ENCODE measurements at places on chromosomes 16 and 17.

DNA sequence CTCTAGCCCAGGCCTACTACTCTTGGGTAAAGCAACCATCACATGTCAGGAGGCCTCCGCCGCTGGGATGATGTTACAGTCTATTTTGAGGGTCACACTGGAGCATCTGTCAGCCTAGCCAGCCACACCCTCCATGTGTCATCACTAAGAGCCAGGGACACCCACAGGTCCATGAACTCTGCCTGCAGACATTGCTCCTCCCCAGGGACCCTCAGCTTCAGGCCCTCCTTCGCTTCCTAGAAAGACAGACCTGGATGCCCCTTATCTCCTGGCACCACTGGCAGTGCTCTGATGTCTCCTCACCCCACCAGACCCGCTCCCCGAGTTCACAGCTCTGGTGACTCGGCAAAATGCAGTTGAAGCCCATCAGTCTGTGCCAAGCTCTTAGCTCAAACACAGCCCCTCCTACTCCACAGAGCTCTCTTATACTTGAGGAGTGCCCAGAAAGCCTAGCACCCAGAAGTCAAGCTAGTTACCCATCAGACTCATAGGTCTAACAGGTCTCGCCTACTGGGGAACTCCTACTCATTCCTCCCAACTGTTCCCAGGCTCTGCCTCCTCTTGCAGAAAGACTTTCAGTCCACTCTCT lies 5.9 kb downstream of the RANBP10 start:
- DNase-seq: no peak

DNA sequence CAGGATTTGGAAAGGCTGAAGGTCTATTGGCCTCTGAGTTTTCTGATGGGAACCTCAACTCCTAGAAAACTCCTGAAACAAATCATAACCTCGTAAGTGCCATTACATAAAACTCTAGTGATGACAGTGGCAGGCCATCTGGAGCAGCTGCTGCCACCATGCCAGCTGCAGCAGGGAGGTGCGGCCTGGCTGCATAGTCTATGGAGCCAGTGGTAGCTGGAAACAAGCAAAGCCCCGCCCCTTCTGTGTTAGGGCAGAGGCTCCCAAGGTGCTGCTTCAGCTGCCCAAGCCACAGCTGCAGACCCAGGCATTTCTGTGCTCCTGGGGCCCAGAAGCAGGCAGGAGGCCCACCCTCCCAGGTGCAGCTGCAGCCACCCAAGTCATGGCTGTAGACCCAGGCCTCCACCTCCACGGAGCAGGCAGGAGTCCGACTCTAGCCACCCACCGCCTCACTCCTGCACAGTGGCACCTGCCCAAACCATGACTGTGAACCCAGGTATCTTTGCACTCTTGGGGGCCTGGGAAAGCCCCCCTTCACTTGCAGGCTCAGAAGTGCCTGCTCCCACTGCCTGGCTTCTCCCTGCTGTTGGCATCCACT lies 254.1 kb upstream of the KCNJ16 start:
- DNase-seq: no peak

DNA sequence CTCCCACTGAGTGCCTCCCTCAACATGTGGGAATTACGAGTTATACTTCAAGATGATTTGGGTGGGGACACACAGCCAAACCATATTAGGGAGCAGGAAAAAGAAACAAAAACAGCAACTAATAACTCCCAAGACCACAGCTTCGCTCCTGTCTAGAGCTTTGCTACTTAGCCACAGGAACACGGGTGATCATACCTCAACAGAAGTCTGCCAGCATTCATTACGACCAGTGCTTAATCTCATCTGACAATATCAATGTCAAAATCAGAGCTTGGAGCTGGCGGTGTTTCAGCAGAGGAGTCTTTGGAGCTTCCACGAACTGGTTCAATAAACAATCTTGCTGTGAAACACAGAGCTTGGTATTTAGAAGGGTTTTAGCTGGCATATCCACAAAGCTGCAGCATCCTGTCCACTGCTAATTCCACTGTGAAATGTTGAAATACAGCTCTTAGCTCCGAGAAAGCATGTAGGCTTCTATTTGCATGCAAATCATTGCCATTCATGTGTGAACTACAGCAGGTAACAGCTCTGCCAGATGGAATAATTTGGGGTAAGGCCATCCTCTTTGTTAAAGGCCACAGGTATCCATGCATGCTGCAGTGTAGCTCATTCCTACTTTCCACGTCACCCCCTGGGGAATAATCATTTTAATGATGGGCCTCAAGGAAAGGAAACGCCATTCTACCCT lies 128.4 kb upstream of the GOT2 start:
- DNase-seq: no peak

GRCh38 chr16:83269048-83269447 lies 538.7 kb upstream of the HSBP1 start:
- DNase-seq: no peak

- DNase-seq: peak; percentile 30
Measured at GRCh38 chr16:25481636-25482035, 210.1 kb upstream of the HS3ST4 start.
